ENCODE measurements at places on chromosomes 6 and 20.

DNA sequence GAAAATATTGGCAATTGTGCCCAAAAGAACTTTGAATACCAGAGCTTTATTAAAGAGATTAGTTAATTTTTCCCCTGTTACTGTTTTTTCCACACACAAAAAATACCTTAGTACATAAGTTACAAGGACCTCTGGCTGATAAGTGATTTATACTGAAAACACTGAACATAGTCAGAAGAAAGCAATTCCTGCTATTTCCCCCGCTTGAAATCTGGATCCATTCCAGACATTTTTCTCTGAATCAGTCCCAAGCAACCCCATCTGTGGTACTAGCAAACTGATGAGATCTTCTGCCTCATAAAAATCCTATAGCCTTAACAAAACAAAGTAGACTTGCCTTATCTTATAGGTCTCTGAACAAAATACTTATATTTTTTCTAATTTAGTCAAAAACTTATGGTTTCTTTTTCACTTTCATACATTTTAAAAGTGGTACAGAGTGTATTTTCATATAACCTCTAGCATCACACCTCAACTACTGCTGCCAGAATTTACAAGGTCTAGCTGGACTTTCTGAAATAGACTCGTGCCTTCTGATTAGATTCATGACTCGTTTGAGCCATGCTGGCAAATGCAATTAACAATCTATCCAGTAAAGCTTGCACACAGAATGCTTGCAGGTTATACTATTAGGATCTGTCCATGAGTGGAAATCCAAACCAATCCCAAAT, 111.9 kb downstream of the TBX18 start:
- no peak for DNase-seq
- H3K27ac ChIP-seq = no peak overlapping the region
- H3K36me3 ChIP-seq = peaks cover 1% of the 10 kb centered on the region
- no peaks in the 10 kb centered on the region for H3K4me1 ChIP-seq
- H3K4me3 ChIP-seq = no peak overlapping the region

DNA sequence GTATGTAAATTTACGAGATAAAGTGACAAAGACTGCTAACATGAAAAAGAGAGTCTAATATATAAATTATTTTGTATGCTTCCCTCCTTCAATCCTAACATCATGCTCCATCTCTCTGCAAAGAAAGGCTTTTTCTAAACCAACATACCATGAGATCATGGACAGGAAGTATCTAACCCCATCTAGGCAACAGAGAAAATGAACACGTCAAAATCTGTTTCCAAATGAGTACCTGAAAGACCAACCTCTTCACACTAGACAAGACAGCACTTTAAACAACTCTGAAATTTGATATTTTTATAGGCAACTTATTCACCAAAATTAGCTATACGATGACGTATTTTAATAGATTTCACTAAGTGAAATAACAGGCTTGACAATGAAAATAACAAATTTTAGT, 54.6 kb downstream of the MAN1A1 start:
- H3K27ac ChIP-seq = no peak overlapping the region
- no peaks in the 10 kb centered on the region for H3K27me3 ChIP-seq

DNA sequence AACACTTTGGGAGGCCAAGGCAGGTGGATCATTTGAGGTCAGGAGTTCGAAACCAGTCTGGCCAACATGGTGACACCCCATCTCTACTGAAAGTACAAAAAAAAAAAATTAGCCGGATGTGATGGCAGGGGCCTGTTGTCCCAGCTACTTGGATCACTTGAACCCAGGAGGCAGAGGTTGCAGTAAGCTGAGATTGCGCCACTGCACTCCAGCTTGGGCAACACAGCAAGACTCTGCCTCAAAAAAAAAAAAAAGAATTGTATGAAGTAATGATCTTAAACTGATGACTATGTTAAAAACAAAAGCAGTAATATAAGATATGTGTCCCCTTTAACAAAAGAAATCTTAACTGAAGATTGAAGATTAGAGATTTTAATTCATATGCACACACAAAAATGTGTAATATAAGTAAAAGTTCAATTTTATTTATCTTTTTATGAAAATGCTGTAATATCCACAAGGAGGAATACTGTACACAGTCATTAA, 29.0 kb upstream of the RUNX2 start:
- no peaks in the 10 kb centered on the region for H3K27me3 ChIP-seq
- no peak for DNase-seq
- no peak overlapping the region for H3K27ac ChIP-seq
- no peaks in the 10 kb centered on the region for H3K36me3 ChIP-seq
- peaks cover 8% of the 10 kb centered on the region for H3K4me1 ChIP-seq

DNA sequence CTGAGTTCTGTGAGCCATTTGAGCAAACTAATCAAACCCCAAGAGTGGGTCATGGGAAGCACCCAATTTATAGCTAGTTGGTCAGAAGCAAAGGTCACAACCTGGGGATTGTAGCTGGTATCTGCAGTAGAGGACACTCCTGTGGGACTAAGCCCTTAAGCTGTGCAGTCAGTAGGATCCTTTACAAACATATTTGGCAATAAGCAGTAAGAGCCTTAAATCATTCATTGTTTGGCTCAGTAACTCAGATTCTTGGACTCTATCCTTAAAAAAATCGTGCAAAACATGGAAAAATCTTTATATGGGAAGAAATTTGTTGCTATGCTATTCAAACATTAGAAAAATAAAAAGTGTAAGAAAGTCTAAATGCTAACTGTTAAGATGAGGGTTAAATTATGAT, 29.9 kb downstream of the FRK start:
- H3K4me3 ChIP-seq = no peak overlapping the region
- H3K4me1 ChIP-seq = no peaks in the 10 kb centered on the region
- no peaks in the 10 kb centered on the region for H3K36me3 ChIP-seq
- peaks cover 29% of the 10 kb centered on the region for H3K27me3 ChIP-seq
- no peak overlapping the region for H3K27ac ChIP-seq

DNA sequence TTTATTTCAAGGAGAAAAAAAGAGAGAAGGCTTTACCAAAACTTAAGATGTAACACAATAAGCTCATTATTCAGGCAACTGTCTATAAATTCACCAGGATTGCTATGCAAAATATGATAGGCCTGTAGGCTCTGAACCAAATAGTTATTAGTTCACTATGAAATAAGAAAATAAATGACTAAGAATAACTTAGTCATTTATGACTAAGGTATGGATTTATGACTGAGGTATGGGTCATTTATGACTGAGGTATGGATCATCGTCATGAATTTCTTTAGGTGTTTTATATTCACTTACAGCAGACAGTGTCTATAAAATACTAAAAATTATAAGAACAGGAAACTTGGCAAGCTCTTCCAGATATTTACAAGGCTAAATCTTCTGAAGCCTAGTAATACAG, 52.1 kb upstream of the SNX9 start:
- H3K4me3 ChIP-seq = no peak overlapping the region
- H3K27me3 ChIP-seq = peaks cover 41% of the 10 kb centered on the region
- H3K4me1 ChIP-seq = peaks cover 8% of the 10 kb centered on the region
- no peaks in the 10 kb centered on the region for H3K36me3 ChIP-seq

DNA sequence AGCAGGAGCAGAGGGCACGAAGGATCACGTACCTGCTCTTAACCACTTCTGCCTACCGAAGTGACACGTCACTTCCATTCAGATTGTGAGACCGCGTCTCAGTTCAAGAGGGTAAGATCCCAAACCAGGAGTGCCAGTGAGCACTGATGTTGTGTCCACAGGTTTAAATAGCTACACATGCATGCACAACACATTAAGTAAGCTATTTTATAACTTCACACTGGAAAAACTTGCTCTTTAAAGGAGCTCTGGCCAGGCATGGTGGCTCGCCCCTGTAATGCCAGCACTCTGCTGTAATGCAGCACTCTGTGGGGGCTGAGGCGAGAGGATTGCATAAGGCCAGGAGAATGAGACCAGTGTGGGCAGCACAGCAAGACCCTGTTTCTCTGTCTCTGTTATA, 21.1 kb downstream of the ABHD12 start:
- H3K4me3 ChIP-seq = no peak overlapping the region
- no peak overlapping the region for H3K27ac ChIP-seq
- DNase-seq = no peak
- H3K36me3 ChIP-seq = peaks cover 3% of the 10 kb centered on the region

GRCh38 chr6:37576336-37576737, 76.6 kb upstream of the CCDC167 start:
- no peak overlapping the region for H3K4me3 ChIP-seq
- H3K27me3 ChIP-seq = peaks cover 11% of the 10 kb centered on the region
- H3K4me1 ChIP-seq = no peaks in the 10 kb centered on the region
- H3K36me3 ChIP-seq = peaks cover 3% of the 10 kb centered on the region
